ENCODE measurements at places on chromosomes 11 and 22. TPM values are rescaled to one million over a fixed set of nuclear protein-coding genes. Genes with fewer than 3 reads are reported as not detected.

- H3K4me1 ChIP-seq, result peaks cover 5% of the 10 kb centered on the region
- H3K36me3 ChIP-seq, result no peaks in the 10 kb centered on the region
- no peaks in the 10 kb centered on the region for H3K27me3 ChIP-seq
- no peak for DNase-seq
- no peak overlapping the region for H3K27ac ChIP-seq
- H3K4me3 ChIP-seq, result no peak overlapping the region
Measured at GRCh38 chr11:126560221-126560620, 204.7 kb downstream of the ST3GAL4 start.

DNA sequence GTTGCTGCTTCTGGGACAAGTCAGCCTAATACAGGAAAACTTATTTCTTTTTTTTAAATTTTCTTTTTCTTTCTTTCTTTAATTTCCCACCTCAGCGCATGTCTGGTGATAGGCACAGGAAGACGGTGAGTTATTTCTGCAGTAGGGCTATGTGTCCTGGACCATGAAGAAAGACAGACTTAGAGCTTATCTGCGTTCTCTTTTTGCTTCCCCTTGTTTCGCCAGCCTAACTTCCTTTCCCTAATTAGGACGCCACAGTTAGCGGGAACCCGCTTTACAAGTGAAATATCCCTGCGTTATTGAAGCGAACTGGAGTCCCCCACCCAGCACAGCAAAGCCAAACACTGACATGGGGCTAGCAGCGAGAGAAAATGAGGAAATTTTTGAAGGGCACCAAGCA lies 8.6 kb downstream of the OR6M1 start:
- no peaks in the 10 kb centered on the region for H3K36me3 ChIP-seq
- peaks cover 6% of the 10 kb centered on the region for H3K4me1 ChIP-seq
- H3K27ac ChIP-seq, result no peak overlapping the region
- DNase-seq, result no peak
- H3K4me3 ChIP-seq, result peak overlapping the region; percentile 54

GRCh38 chr11:61728066-61728939 lies 24.1 kb upstream of the MYRF start:
- H3K36me3 ChIP-seq, result no peaks in the 10 kb centered on the region
- no peaks in the 10 kb centered on the region for H3K27me3 ChIP-seq
- H3K27ac ChIP-seq, result no peak overlapping the region
- peaks cover 4% of the 10 kb centered on the region for H3K4me1 ChIP-seq

DNA sequence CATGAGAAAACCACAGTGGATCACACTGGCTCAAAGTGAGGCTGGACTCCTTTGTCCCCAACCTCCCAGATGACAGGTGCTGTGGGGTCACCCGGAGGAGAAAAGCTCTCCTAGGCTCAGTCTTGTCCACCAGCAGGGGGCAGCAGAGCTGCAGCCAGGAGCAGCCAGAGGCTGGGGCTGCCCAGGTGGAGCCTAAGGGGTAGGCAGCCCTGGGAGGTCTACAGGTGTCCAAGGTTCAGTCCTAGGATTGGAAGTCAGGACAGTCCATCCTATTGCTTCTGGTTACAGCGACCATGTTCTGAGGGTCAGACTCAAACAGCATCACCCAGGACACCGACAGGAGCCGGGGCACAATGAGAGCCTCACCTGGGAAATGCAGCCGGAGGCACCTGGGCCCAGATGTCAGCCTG lies 77.6 kb upstream of the IGLL5 start:
- no peak overlapping the region for H3K27ac ChIP-seq
- H3K36me3 ChIP-seq, result no peaks in the 10 kb centered on the region
- H3K27me3 ChIP-seq, result peaks cover 62% of the 10 kb centered on the region
- H3K4me3 ChIP-seq, result no peak overlapping the region

DNA sequence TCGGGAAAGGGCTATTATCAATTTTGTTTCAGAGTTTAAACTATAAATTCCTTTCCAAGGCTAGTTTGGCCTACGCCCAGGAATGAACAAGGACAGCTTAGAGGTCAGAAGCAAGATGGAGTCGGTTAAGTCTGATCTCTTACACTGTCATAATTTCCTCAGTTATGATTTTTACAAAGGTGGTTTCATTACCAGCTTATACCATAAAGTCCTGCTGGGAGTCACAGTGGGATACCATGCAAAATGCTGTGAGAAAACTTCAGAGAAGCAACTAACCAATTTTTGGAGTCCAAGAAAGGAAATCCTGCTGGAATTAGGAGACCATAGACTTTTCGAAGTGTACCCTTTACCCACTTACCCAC lies 17.4 kb upstream of the ZC3H12C start:
- no peak for DNase-seq
- no peak overlapping the region for H3K27ac ChIP-seq
- no peaks in the 10 kb centered on the region for H3K4me1 ChIP-seq
- no peaks in the 10 kb centered on the region for H3K36me3 ChIP-seq
- H3K27me3 ChIP-seq, result no peaks in the 10 kb centered on the region

DNA sequence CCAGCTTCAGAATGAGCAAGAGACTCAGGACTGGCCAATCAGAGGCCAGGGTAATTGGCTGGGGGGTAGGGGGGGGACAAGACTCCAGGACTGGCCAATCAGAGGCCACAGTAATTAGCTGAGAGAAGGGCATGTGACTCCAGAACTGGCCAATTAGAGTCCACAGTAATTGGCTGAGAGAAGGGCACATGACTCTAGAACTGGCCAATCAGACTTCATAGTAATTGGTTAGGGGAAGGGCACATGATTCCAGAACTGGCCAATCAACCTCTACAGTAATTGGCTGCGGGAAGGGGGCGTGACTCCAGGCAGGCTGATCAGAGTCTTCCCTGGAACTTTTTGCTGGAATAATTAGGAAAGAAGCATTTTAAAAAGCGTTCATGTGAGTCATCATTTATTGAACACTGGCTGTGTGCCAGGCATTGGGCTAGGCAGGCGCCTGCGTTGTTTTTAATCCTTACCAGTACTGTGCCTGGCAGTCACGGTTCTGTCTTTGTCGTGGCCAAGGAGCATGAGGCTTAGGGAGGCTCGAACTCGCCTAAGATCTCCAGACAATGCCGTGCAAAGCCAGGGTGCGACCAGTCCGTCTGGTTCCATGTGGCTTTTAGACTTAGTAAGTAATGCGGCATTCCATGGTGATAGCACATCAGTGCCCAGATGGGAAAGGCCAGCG lies 508.1 kb downstream of the TBC1D22A start:
- no peak overlapping the region for H3K4me3 ChIP-seq
- DNase-seq, result no peak
- no peaks in the 10 kb centered on the region for H3K36me3 ChIP-seq
- H3K27me3 ChIP-seq, result no peaks in the 10 kb centered on the region
- no peak overlapping the region for H3K27ac ChIP-seq
- no peaks in the 10 kb centered on the region for H3K4me1 ChIP-seq

GRCh38 chr22:23626286-23626975 lies 5.7 kb downstream of the DRICH1 start:
- peaks cover 16% of the 10 kb centered on the region for H3K27me3 ChIP-seq
- H3K4me3 ChIP-seq, result no peak overlapping the region
- peaks cover 2% of the 10 kb centered on the region for H3K4me1 ChIP-seq
- H3K36me3 ChIP-seq, result no peaks in the 10 kb centered on the region
- no peak overlapping the region for H3K27ac ChIP-seq

GRCh38 chr22:40487663-40488249 lies 117.4 kb downstream of the SGSM3 start:
- no peak overlapping the region for H3K4me3 ChIP-seq
- H3K36me3 ChIP-seq, result no peaks in the 10 kb centered on the region
- no peaks in the 10 kb centered on the region for H3K27me3 ChIP-seq
- H3K27ac ChIP-seq, result no peak overlapping the region
- peaks cover 4% of the 10 kb centered on the region for H3K4me1 ChIP-seq

- H3K4me1 ChIP-seq, result peaks cover 11% of the 10 kb centered on the region
- H3K36me3 ChIP-seq, result no peaks in the 10 kb centered on the region
- no peak for DNase-seq
- no peaks in the 10 kb centered on the region for H3K27me3 ChIP-seq
- H3K4me3 ChIP-seq, result no peak overlapping the region
- H3K27ac ChIP-seq, result no peak overlapping the region
Measured at GRCh38 chr22:33539902-33540751, 380.1 kb downstream of the LARGE1 start.

DNA sequence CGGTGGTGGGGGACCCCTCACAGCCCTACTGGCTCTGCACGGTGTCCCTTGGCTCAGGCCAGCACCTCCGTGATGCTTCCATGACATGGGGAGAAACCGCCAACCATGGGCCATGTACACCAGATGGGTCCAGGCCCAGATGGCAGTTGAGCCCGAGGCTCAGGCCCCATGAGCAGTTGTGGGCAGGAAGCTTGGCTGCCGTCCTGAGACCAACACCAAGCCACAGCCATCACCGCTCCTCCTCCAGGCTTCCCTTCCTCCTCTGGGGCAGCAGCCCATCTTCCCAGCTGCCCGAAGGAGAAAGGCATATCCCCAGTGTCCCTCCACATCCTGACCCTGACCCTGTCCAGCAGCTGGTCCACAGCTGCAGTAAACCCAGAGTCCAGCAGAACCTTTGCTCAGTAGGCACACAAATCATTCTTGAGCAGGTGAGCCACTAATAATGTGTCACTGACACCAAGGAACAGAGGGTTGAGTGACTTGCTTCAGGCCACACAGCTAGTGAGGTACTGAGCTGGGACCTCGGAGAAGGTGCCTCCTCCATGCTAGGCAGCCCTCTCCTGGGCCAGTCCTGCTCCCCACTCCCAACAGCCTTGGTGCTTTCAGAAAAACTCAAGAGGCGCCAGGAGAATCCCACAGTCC lies 204.9 kb downstream of the CTTN start:
- DNase-seq, result no peak
- no peak overlapping the region for H3K4me3 ChIP-seq
- no peak overlapping the region for H3K27ac ChIP-seq
- H3K4me1 ChIP-seq, result no peaks in the 10 kb centered on the region

DNA sequence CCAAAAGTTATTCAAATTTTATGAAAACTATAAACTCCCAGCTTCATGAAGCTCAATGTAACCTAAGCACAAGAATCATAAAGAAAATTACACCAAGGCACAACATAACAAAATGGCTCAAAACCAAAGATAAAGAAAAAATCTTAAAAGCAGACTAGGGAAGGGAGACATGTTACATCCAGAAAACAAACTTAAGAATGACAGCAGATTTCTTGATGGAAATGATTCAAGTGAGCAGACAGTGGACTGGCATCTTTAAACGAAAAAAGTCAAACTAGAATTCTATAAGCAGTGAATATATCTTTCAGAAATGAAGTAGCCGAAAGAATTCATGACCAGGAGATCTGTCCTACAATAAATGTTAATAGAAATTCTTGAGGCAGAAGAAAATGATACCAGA lies 75.6 kb downstream of the SHANK2 start:
- no peaks in the 10 kb centered on the region for H3K4me1 ChIP-seq
- no peaks in the 10 kb centered on the region for H3K27me3 ChIP-seq
- DNase-seq, result no peak
- H3K4me3 ChIP-seq, result no peak overlapping the region
- H3K36me3 ChIP-seq, result no peaks in the 10 kb centered on the region

DNA sequence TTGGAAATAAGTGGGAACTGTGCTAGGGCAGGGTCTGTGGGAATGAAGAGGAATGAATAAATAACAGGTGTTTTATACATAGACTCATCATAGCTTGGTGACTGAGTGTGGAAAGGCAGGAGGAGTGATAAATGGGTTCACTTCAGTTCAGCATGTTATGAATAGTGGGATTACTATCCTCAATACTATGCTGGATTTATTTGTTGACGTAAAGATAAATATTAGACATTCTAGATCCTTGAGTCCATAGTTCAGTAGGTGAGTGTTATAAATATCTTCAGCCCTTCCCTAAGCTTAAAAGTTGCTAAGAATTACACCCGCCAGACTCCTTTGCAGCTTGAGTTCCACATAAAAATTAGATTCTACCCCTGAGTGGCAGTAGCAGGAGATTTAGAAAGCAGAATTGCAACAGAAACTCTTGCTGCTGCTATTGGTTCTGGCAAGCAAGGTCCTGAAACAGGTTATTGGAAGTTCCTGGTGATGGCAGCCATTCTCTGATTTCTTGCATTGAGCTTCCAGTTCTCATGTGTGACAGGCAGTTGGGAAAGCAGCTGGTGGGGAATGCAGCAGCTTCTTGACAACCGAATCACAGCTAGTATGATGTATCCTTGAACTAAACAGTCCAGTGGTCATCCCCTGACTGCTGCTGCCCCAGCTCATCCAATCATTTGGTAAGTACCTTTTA lies 1558.9 kb downstream of the FAM181B start:
- H3K27ac ChIP-seq, result no peak overlapping the region
- H3K36me3 ChIP-seq, result no peaks in the 10 kb centered on the region
- no peaks in the 10 kb centered on the region for H3K27me3 ChIP-seq
- no peak for DNase-seq
- peaks cover 5% of the 10 kb centered on the region for H3K4me1 ChIP-seq

GRCh38 chr11:85021058-85021457 lies 606.1 kb downstream of the DLG2 start:
- H3K4me1 ChIP-seq, result no peaks in the 10 kb centered on the region
- H3K27ac ChIP-seq, result no peak overlapping the region
- H3K4me3 ChIP-seq, result no peak overlapping the region
- no peaks in the 10 kb centered on the region for H3K36me3 ChIP-seq

DNA sequence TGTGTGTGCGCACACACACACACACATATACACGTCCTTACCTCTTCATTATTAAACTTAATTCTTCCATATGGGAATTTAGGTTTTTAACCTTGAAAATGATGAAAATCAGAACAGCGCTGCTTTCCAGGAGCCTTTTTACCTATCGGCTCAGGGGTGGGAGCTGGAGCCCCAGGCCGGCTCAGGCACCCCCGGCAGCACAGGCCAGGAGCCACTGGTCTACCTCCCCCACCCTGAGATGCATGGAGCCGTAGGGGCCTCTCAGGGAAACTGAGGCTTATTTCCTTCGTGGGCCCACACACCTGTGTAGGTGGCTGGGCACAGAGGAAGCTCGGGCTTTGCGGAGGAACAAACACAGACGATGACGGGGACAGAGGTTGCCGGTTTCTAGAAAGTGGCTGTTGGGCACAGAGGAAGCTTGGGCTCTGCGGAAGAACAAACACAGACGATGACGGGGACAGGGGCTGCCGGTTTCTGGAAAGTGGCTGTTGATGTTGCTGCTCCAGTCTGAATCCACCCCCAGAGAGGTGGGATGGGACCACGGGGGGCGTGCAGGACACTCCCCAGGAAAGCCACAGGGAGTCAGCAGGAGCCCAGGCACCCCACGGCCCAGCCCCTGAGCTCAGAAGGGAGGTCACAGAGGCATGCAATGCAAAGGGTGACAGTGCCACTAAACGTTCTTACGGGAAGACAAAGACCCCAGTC lies 149.4 kb downstream of the BRD1 start:
- H3K4me1 ChIP-seq, result no peaks in the 10 kb centered on the region
- no peaks in the 10 kb centered on the region for H3K36me3 ChIP-seq
- H3K4me3 ChIP-seq, result no peak overlapping the region
- peaks cover 22% of the 10 kb centered on the region for H3K27me3 ChIP-seq

- H3K27me3 ChIP-seq, result no peaks in the 10 kb centered on the region
- DNase-seq, result peak; percentile 68
- peaks cover 5% of the 10 kb centered on the region for H3K36me3 ChIP-seq
- H3K4me1 ChIP-seq, result no peaks in the 10 kb centered on the region
- H3K4me3 ChIP-seq, result no peak overlapping the region
Measured at GRCh38 chr22:17807578-17808410, 33.5 kb upstream of the BID start.

PTPRCAP gene
- 0.49 TPM for total RNA-seq

RFPL3 gene
- not detected for total RNA-seq

METTL15 gene
- 20.4 TPM for total RNA-seq

SLC22A6 gene
- not detected for total RNA-seq

NXPE4 gene
- not detected for total RNA-seq

OR56A1 gene
- total RNA-seq, result 0.15 TPM

ELF5 gene
- not detected for total RNA-seq

PICK1 gene
- 42.7 TPM for total RNA-seq

APOC3 gene
- not detected for total RNA-seq

APBB1 gene
- total RNA-seq, result 51.6 TPM

CALCB gene
- total RNA-seq, result not detected
